ENCODE measurements at places on chromosomes 1 and 21.

DNA sequence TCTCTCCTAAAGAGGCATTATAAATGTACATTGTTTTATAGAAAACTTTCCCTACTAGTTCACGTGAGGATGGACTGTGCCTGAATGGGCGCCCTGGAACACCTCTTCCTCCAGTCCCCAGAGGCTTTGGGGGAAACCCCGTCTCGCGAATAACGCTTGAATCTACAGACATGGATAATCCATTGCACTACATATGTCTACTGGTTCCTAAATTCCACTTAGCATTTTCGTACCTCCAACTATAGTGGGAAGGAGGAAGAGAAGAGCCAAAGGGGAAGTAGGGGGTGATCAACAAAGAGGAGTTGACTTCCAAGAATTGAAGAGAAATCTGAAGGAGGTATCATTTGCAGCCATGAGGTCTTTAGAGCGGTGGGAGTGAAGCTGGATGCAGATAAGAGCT is 11.1 kb downstream of the BARHL2 start:
- DNase-seq = no peak

- DNase-seq = no peak
Measured at GRCh38 chr1:205137901-205138300, 16.1 kb upstream of the RBBP5 start.

DNA sequence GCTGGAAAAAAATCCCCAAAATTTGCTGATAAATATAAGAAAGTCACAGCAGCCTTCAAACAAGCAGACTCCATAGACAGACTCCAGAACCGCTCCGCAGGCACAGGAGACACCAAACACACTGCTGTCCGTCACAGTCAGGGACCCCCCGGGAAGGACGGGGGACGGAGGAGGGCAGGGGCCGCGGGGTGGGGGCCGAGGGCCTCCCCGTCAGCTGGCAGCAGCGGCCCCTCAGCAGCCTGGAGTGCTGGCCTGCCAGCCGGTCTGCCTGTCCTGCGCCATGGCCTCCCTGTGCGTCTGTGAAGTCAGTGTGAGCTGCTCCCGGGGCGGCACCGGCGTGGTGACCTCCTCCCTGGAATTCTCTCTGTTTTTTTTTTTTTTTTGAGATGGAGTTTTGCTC is 10.1 kb upstream of the C1orf159 start:
- no peak for DNase-seq

- peak; percentile 98 for DNase-seq
Measured at GRCh38 chr21:36060159-36060921, at the start of gene SETD4. SETD4 (minus strand) TSS chr21:36060526; CDS start chr21:36058888, 1,638 bp downstream.

- DNase-seq = no peak
Measured at GRCh38 chr1:9262096-9262986, 27.8 kb downstream of the H6PD start.

DNA sequence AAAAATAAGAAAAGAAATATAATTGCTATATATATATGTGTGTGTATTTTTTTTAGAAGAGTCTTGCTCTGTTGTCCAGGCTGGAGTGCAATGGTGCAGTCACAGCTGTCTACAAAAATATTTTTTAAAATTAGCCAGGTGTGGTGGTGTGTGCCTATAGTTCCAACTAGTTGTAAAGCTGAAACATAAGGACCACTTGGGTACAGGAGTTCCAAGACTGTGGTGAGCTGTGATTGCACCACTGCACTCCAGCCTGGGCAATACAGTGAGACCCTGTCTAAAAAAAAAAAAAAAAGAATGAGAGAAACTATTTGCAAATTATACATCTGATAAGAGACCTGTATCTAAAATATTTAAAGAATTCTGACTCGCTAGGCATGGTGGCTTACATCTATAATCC is 42.0 kb downstream of the BMP8A start:
- DNase-seq = no peak

DNA sequence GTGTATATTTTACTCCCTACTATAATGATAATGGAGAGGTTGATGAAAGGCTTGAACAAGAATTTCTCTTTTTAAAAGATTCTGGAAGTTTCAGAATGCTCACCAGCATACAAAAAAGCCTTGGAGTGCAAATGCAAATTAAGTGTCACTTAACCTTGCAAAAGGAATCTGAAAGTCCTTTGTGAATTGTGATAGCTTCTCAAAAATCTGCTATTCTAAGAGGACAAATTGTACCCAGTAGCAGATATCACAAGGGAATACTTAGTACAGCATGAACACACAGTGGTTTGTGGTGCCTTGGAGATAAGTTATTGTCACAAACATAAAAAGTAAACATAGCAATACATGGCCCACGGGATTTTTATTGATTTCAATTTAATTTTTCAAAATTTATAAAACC is 1208.3 kb upstream of the B3GALT2 start:
- no peak for DNase-seq

DNA sequence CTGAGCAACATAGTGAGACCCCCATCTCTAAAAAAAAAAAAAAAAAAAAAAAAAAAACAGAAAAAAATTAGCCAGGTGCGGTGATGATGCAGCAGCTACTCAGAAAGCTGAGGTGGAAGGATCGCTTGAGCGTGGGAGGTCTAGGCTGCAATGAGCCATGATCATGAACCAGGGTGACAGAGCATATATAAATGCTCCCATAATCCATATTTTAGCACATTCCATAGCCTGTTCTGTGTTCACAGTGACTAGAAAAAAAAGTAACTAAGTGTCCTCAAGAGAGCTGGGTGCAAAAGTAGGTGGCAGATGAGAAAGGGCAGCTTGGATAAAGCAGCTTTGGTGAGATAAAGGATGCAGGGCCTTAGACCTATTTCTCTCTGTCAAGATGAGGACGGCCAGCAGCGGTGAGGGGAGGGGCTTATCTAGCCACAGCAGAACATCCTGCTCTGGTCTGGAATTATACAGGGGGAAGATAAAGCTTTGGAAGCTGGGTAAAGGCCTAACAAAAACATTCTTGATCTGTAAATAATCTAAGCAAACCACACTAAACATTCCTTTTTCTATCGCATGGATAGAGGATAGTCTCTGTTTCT is 205.3 kb downstream of the DAB1 start:
- no peak for DNase-seq

DNA sequence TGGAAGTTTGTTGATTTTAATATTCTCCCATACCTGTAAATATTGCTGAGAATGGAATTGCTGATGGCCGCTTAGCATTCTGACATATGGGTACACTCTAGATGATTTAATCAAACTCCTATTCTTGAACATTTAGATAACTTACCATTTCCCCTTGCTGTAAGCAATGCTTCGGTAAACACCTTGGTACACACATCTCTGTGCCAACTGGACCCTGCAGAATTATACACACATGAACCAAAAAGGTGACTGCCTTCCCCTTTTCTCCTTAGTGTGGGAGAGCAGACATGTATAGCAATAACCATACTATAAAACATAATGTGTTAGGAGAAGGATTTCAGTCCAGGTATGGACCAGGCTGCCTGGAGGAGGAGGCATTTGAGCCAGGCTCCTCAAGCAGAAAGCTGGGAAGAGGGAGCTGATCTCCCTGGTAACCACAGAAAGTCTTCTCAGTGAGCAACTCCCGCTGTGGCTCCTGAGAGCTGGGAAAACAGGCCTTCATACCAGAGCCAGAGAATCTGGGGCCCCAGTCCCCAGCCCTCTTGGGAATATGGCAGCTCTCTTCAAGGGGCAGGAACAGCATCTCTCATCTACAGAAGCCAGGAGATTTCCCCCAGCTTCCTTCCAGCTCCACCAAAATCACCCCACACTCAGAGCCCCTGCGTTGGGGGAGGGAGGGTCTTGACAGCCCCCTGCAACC is 33.9 kb upstream of the CSF1 start:
- DNase-seq = no peak

GRCh38 chr1:229012823-229013222 is 258.1 kb upstream of the RAB4A start:
- no peak for DNase-seq
